ENCODE measurements at places on chromosomes 16 and 17.
A peak's percentile ranks its signal among the peaks of the same experiment; 100 is the strongest.

GRCh38 chr17:33056399-33057146, 64.9 kb downstream of the SPACA3 start:
- DNase-seq: no peak

DNA sequence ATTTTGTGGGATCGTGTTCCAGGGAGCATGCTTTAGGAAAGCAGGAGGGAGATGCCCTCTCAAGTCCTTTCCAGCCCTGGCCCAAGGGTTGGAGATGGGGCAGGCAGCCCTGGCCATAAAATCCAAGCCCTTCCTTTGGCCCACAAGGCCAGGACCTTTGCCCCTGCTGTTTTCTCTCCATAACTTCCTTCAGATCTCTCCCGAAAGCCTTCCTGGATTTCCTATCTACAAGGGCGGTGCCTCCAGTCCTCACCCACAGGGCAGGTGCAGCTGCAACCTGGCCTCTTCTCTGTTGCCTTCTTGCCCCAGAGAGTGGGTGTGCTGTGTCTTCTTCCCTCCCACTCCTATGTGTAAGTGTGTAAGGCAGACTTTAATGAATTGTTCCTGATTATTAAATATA, 8.5 kb upstream of the PDP2 start:
- no peak for DNase-seq

GRCh38 chr16:89300311-89300975, 82.9 kb downstream of the ZNF778 start:
- DNase-seq: no peak

DNA sequence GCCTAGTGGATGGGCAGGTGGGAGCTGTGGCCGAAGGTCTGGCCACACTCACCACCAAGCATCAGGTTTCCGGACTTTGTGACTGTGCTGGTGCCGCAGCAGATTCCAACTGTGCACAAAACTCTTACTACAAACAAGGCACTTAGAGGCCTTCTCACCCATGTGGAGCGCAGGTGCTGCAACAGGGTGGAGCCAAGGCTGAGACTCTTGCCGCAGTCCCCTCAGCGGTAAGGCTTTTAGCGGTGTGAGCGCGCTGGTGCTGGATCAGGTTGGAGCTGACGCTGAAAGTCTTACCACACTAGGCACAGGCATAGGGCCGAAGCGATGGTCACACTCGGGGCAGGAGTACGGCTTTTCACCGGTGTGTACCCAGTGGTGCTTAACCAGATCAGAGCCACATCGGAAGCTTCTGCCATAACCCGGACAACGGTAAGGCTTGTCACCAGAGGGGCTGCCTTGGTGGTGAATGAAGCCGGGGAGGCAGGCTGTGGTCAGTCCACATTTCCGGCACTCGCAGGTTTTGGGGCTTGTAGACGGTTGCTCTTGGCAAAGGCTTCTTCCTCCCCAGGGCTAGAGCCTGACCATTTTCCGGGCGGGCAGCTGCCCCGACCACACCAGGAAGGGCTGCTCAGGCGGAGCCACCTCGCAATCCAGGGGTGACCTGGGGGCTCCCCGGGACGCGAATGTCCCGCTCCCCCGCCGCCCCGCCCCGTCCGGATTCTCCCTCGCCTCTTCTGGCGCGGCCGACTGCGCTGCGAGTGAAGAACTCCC, 1.0 kb upstream of the ARMC5 start:
- peak; percentile 62 for DNase-seq

DNA sequence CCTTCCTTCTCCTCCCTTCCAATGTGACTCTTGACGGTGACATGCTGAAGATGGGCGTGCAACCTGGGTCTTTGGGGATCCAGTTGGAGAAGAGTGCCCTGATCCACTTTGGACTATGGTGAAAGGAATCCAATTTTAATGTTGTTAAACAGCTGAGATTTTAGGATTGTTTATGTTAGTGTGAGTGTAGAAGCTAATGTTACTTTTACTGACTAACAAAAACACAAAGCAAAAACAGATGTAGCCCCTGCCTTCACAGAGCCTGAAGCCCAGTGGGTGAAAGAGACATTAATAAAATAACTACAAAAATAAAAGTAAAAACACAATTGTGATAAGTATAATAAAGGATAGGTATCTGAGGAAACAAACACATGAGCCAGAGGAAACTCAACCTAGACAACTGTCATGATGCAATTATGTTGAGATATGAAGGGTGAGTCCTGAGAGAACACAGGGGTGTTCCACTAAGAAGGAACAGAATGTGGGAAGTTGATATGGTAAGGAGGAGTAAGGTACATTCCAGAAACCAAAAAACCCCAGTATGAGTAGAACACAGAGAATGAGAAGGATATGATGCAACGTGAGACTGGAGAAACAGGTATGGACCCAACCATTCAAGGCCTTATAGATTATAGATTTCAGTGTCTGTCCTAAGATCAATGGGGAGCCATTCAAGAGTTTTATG, 115.1 kb upstream of the PMFBP1 start:
- DNase-seq: no peak
